ENCODE measurements at places on chromosomes 16 and 17.

- DNase-seq, result no peak
These were observed 534 bp downstream of the KCTD11 start for GRCh38 chr17:7352503-7352889.

- no peak for DNase-seq
These were observed 462.6 kb upstream of the MAF start for GRCh38 chr16:80063031-80063712.

DNA sequence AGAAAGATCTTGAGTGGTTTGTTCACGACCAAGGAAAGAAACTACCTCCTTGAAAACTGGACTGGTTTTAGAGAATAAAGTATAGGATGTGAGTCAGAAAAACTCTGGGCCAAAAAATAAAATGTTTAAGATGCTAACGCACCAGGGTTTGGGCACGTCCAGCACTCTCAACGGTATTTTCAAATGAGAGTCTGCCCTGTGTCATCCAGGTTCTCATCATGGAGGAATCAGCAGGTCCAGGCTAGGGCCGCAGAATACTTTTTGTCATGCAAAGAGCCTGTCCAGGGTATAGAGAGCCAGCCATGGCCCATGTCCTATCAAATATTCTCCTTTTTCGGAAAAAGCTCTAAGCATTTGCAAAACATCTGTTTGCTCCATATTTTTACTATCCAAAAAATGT is 2.4 kb downstream of the NXN start:
- no peak for DNase-seq

DNA sequence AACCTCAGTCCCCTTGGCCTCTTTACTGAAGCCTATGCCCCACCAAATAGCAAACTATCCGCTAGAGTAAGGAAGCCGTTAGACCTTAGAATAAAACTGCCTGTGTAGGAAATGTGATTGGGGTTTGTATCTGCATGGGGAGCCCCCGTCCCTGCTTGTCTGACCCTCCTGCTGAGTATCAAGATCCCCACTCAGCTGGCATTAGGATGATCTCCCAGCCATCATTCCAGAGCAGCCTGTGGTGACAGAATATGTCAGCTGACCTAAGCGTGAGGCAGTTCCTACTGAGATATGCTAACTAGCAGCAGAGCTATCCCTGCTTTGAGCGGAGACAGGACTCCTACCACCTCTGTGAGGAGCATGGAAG is 645 bp upstream of the GFOD2 start:
- DNase-seq, result no peak

- DNase-seq, result no peak
These were observed 1.3 kb downstream of the PFN1 start for GRCh38 chr17:4947010-4947410.

DNA sequence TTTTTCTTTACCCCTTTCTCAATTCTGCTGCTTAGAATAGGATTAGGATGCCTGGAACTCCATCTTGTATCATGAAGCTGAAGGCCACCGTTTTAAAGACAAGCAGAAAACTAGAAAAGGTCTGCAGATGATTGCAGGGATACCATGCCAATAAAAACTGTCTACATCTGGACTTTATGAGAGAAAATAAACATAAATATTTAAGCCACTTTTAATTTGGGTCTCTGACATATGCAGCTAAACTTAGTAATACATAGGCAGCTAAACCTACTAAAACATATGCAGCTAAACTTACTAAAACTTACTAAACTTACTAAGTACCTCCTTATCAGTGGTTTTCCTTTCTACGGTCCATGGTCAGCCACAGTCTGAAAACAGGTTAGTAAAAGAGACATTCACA is 48.4 kb downstream of the FBXL20 start:
- no peak for DNase-seq

DNA sequence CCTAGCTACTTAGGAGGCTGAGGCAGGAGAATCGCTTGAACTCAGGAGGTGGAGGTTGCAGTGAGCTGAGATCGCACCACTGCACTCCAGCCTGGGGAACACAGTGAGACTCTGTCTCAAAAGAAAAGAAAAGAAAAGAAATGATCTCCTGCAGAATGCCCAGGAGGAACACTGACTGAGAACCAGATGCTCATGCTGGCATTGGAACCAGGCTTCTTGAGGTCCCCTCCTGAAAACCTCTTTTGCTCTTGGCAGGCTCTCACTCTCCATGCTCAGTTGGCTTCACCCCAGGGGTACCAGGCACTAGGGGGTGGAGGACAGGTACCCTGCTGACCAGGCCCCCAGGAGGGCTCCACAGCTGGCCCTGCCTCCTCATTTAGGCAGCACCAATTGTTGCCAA is 8.5 kb upstream of the TNFRSF17 start:
- no peak for DNase-seq

- DNase-seq, result no peak
These were observed 74.4 kb downstream of the PCTP start for GRCh38 chr17:55825213-55825612.

DNA sequence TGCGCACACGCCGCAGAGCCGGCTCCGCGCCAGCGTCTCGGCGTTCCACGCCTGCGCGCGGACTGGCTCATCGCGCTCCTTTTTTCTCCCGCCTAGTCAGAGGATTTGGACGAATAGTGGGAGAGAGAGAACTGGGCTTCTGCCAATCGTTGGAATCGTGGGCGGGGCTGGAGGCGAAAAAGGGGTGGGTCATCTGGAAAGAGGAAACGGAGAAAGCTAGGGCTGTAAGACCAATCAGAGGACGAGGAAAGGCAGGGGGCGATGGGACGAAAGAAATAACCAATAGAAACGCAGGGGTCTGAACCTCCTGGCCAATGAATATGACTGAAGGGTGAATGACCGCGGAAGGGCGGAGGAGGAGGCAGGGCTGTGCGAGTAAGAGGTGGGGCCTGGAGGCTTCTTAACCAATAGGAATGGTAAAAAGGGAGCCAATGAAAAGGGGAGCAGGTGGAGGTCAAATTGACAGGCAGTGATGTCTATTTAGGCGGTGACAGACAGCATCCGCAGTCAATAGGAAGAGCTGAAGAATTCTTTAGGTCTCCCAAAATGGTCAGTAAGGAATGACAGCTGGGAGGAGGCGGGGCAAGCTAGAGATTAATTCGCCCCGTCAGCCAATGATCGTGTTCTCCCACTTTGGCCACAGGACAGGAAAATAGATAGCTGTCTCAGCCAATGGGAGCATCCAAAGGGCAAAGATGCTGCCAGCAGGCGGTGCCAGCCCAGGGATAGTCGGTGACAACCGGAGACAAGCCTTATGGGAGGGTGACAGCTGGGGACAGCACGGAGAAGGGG is at the start of gene TBC1D10B:
TBC1D10B (minus strand) TSS at position 39 of the 792 bp plus-strand sequence. CDS start 311 bp downstream, outside the sequence.
- peak; percentile 100 for DNase-seq

DNA sequence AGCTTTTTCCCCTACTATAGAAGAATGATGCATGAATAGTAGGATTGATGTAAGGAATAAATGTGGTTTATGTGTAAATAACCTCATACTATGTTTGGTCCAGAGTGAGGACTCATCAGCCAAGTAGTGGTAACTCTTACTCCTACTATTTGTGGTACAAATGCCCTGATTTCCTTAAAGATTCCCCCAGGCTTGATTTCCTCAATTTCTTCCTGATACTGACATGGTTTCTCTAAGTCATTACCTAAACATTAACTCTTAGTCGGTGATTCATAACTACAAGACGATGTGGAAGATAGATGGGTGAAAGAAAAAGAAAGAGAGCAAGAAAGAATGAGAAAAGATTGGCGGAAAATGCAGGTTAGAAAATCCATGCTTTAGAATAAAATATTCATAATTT is 17.2 kb upstream of the MYOCD start:
- DNase-seq, result no peak

GRCh38 chr17:76238847-76239537 is 1.3 kb downstream of the RNF157 start:
- DNase-seq, result no peak

- DNase-seq, result no peak
These were observed 17.2 kb upstream of the TAT start for GRCh38 chr16:71594000-71594646.

DNA sequence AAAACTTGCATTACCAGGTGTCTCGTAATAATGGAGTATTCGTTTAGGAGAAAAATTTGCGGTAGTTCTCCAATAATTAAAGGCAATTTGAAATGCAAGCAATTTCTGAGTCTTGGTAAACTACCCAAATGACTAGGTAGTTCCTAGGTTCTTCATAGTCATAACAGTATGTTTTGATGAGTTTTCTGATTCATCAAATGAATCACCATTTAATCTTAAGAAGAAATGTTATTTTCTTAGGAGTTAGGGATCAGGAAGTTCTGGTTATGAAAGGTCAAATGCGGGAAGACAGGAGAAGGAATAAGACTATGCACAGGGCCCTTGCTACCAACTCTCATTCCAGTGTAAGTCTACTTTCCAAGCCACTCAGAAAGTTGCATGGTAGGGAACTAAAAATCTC is 221.5 kb upstream of the SOX9 start:
- no peak for DNase-seq

GRCh38 chr17:33401249-33401648 is 108.2 kb upstream of the ASIC2 start:
- no peak for DNase-seq

- DNase-seq, result no peak
These were observed 11.0 kb downstream of the TBC1D24 start for GRCh38 chr16:2485811-2486507.

DNA sequence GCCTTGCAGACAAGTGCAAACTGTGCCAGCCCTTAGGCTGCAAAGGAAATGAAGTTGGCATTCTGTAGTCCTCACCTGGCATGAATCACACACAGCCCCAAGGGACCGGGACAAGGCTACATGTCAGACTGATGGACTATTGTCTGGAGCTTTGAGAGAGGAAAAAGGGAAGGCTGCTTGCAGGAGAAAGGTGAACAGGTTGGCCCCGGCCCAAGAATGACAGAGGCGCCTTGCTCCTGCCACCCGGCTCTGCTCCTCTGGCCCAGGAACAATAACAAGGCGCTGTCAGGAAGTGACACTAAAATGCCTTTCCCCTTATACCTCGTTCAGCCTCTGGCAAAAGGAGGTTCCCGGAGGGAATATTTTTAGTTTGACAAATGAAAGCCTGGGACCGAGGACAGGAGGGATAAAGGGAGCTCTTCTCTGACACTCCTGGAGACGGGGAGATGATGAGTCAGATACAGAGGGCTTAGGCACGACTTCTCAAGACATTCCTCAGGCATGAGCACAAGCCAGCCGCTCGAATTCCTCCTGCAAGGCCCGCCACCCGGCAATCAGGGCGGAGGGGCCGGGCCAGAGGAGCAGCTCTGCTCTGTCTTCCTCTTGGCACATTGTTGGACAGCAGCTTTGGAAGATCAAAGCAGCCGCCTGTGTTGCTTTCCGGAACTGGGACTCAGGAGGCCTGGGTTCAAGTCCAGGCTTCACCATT is 105.8 kb downstream of the NOG start:
- peak; percentile 78 for DNase-seq

DNA sequence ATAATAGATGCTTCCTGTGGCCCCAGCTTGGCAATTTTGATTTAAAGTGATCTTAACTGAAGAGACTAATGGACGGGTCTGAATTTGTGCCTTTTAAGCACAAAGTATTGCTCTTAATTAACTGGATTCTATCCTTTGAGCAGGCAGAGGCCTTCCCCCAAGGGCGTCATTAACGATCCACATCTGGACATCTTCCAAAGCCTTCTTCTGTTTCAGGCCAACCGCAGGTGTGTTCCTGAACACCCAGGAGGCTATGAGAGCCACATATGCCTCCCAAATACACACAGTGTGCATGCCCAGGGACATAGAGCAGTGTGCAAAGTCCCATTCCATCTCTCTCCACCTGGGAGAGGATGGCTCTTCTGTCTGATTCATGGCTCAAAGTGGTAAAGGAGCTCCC is 42.3 kb downstream of the MAPT start:
- DNase-seq, result no peak

DNA sequence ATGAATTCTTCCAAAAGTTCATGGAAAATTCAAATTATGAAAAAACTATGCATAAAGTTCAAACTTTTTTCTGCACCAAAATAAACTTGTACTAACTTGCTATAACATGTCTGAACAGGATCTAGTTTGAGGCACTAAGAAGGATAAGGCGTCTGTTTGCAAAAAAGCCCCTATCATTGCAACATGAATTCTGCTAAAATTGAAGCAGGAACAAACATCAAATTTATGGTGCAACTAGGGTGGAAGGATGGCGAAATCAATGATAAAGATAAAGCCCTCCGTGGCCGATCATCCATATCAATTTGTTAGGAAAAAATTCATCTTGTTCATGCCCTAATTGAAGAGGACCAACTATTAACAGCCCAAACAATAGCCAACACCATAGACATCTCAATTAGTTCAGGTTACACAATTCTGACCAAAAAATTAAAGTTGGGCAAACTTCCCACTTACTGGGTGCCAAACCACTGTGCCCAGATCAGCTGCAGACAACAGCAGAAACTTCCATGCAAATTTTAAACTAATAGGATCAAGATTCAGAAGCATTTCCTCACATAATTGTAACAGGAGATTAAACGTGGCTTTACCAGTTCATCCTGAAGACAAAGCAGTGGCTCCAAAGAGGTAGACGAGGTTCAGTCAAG is 12.9 kb downstream of the IL21R start:
- no peak for DNase-seq

GRCh38 chr16:85754413-85754812 is 3.5 kb upstream of the C16orf74 start:
- DNase-seq, result no peak

GRCh38 chr17:77428020-77428748 is 287.4 kb downstream of the SEC14L1 start:
- DNase-seq, result no peak

All from kidney (tissue), 22 donors.